ENCODE measurements at places on chromosomes 2 and 18.

DNA sequence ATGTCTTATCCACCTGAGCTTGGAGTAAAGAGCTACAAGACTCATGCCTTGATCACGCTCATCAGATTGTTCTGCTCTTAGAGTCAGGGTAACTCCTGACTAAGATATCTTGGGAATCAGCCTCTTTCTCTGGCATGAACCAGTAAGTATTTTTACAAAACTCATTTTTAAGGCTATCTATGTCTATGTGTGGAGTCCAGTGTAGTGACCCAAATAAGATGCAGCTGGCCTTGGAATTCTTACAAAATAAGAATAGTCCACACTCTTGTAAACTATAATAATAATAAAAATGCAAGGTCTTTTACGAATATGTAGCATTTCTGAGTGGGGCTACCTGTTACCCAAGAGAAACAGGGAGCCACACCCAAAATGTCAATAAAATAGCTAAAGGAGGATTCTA lies 498.3 kb upstream of the SYT4 start:
- no peak for DNase-seq

DNA sequence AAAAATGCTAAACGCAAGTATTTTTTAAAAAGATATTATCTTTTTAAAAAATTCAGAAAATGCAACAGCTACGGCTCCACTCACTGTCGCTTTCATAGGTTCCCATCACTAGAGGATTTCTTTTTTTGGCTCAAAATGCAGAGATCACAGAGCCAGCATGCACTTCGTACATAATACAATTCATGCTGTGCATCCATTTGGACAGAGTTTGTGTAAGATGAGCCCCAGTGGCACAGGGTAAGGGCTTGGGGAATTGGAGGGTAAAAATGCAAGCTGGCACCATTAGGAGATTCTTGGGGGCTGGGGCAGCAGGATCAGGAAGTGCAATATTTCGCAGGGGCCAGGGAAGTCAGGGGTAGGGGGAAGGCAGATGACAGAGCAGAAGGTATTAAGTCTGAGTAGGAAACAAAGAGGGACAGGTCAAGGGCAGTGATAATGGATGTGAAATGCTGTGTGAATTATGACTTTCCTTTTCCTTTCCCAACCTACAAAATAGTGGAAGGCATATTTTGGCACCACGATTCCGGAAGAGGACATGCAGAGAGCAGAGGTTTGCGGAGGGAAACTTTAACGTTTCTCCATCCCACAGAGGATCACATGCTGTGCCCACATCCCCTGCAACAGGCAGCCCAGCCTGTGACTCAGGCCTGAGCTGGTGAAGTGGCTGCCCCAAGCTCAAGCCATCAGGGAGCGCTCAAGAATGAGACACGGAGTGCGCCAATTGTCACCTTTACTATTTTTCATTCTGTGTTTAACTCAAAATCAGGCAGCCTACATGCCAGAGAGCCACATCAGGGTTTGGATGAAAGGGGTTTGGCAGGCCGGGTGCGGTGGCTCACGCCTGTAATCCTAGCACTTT lies 4.7 kb downstream of the CAPG start:
- peak; percentile 68 for DNase-seq

- no peak for DNase-seq
Observed at GRCh38 chr2:61995065-61995464, 89.6 kb downstream of the COMMD1 start.

GRCh38 chr2:148132412-148132811 lies 111.5 kb downstream of the MBD5 start:
- no peak for DNase-seq

GRCh38 chr2:197950006-197950405 lies 145.6 kb downstream of the PLCL1 start:
- no peak for DNase-seq

GRCh38 chr2:61181382-61182058 lies 19.5 kb downstream of the C2orf74 start:
- DNase-seq: no peak

GRCh38 chr2:218819093-218819492 lies 12.5 kb downstream of the PRKAG3 start:
- no peak for DNase-seq

DNA sequence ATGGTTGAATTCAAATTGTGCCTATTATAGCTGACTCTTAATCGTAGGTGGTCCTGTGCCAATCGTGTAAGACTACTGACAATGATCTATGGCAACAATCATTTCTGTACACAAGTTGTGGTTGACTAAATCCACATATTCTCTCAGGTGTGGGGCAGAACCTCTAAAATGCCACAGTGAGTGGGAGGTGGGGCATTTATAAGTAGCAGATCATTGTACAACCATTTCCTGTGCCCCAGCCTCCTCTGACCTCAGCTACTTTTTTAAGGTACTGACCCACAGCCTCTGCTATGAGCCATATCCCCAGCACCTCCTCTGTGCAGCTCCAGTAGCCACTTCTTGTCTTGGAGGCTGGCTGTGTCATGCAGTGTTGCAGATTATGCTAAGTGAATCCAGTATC lies 48.6 kb upstream of the RAPH1 start:
- peak; percentile 41 for DNase-seq

- no peak for DNase-seq
Observed at GRCh38 chr2:99488539-99489062, 1.2 kb downstream of the REV1 start.

DNA sequence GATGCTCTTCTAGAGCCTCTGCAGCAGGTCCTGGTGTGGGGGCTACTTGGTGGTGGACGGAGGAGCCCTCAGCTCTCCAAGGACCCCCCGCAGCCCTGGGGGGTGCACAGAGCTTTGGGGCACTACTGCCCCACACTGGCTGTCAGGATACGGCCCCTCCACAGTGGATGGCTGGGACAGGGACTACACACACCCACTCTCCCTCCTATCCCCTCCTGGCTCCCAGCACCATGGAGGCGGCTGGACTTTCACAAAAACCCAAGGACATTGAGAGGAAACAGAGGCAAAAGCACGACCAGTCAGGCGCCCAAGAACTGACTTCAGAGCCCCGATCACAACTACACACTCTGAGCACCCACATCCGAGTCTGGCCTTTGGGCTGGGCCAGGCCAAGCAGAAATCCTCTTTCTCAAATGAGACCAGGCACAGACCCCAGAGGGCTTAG lies 12.6 kb downstream of the GPR35 start:
- no peak for DNase-seq

DNA sequence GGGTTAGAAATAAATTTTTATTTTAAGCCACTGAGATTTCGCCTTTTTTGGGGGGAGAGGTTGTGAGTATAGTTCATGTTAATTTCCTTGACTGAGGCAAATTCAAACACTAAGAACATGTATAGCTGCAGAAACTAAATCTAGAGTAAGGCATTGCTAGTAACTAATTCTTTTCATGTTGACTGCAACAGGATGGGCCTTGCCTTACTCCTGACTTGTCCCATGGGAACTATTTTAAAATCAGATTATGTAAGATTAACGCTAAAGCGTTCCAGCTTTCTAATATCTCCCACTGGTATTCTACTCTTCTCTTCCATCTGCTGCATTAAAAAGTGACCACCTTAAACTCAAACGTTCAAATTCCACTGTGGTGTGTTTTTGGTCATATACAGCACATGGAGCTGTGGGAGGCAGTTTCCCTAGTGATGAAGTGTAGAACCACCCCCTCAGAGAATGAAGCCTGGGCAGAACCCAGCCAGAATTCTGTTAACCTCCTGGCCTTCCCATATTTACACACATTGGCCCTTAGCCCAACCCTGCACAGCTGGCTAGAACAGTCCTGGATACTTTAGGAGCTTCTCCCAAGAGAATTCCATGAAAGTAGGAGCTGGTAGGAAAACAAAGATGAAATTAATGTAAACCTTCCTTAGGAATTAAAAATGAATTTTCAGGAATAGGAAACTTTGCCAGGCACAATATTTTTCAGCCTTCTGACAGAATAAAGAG lies 687.8 kb downstream of the SLC4A3 start:
- DNase-seq: no peak

DNA sequence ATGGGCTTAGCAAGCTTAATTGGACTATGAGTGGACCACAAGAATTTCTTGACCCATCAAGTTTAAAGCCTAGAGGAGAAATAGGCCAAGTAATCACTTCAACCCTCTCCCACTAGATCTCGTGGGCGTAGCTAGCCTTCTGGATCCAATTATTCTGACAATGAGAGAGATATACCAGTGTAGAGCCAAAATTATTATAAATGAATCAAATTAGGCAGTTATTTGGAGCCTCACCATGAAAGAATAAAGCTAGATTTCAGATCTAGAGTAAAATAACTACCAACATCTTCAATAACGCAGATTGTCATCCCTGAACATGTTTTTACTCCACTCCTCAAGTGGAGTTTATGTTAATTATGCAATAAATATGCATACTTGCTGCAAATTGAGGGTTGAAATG lies 143.9 kb upstream of the CDH20 start:
- no peak for DNase-seq

DNA sequence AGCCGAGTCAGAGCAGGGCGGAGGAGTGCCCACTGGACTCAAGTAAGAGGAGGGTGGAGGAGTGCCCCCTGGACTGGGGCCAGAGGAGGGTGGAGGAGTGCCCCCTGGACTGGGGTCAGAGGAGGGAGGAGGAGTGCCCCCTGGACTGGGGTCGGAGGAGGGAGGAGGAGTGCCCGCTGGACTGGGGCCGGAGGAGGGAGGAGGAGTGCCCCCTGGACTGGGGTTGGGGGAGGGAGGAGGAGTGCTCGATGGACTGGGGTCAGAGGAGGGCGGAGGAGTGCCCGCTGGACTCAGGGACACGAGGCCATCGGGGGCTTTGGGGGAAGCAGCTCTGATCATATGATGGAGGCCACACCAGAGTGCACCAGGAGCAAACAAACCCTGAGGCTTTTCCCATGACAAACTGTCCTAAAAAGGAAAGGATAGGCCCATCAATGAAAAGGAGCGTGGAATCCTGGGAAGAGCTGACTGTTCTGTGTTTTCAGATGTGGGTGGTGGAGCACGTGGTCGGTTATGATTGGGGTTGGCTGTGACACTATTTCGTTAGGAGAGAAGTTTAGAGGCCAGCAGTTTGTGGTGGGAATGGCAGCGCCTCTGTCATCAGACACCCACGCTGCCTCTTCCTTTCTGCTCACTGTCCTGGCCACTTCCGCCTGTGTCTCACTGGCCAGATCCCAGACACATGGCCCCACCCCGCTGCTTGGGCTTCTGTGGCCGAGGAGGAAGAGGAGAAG lies 24.5 kb upstream of the HPCAL1 start:
- DNase-seq: peak; percentile 50

DNA sequence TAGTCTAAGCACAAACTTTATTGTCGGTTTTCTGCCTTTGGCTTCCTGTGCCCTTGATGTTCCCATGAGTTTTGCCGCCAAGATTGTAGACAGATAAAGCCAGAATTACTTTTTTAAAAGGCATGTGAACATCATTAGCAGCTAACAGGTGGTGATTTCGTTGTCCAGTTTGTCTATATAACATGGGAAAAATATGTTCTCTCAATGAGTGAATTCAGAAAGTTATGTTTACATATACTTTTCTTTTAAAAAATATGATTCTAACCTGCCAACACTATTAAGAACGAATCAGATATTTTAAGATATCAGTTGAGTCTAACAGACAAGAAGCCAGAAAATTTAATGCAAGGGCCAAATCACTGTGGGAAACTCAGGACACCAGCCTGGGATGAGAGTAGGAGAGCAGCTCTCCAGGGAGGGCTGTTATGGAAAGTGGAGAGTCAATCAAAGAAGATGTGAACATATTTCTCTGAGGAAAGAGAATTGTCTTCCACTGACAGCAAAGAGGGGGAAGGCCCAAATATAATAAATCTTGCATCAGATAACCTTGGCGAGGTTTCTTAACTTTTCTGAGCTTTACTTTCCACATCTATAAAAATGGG lies 311.3 kb downstream of the ARHGAP15 start:
- no peak for DNase-seq

- DNase-seq: no peak
Observed at GRCh38 chr2:95122197-95122551, 566 bp upstream of the MRPS5 start.

- no peak for DNase-seq
Observed at GRCh38 chr2:148907085-148907785, 32.2 kb downstream of the KIF5C start.

DNA sequence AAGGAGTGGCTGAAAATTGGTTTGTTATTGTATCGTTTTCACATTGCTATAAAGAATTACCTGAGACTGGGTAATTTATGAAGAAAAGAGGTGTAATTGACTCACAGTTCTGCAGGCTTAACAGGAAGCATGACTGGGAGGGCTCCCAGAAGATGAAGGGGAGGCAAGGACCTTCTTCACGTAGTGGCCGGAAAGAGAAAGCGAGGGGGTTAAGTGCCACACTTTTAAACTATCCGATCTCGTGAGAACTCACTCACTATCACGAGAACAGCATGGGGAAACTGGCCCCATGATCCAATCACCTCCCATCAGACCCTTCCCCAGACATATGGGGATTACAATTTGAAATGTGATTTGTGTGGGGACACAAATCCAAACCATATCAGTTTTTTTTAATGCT lies 81.6 kb downstream of the FBXO15 start:
- DNase-seq: no peak

GRCh38 chr2:11398750-11399437 lies 54.5 kb upstream of the ROCK2 start:
- DNase-seq: no peak

GRCh38 chr2:45672138-45672537 lies 20.7 kb downstream of the PRKCE start:
- DNase-seq: no peak

GRCh38 chr2:36404754-36405153 lies 49.2 kb downstream of the CRIM1 start:
- no peak for DNase-seq

- no peak for DNase-seq
Observed at GRCh38 chr2:56474412-56475158, 290.8 kb downstream of the CCDC85A start.

DNA sequence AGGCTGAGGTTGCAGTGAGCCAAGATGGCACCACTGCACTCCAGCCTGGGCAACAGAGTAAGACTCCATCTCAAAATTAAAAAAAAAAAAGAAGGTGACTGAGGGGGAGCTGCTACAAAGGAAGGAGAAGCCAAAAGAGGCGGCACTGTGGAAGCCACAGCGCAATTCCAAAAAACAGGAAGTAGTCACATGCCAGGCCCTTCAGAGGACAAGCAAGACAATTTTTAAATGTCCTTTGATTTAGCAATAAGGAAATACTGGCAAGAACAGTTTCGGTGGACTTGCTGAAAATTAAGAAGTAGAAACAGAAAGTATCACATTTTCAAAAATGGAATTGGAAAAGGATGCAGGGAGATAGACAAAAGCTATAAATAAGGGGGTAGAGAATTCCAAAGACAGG lies 122.8 kb downstream of the OSBPL1A start:
- no peak for DNase-seq

Measured in activated CD4-positive, alpha-beta T cell treated with anti-CD3 and anti-CD28 coated beads, Interleukin-2, amount 50 U/mL, for 48 hours (primary cell).